ENCODE measurements at places on chromosomes 1 and 21. TPM values are rescaled to one million over a fixed set of nuclear protein-coding genes. Genes with fewer than 3 reads are reported as not detected.

Gene GNG12
- 66.8 TPM for total RNA-seq

Gene MAP1LC3C
- total RNA-seq = not detected

Gene FCMR
- total RNA-seq = 6.3 TPM

Gene LPAR3
- 0.20 TPM for total RNA-seq

Gene TFAP2E
- total RNA-seq = 0.57 TPM

Gene IFNAR1
- 16.6 TPM for total RNA-seq

Gene OR10J1
- total RNA-seq = not detected

Gene SLC9C2
- not detected for total RNA-seq

Gene C1orf198
- total RNA-seq = 18.6 TPM

Gene MTMR11
- 6.1 TPM for total RNA-seq

Gene LY9
- 0.15 TPM for total RNA-seq

Gene C1orf74
- total RNA-seq = 1.1 TPM

Gene CLDN19
- total RNA-seq = not detected

Gene PADI3
- 0.84 TPM for total RNA-seq

Gene S100PBP
- 16.5 TPM for total RNA-seq

Gene SLC25A44
- 25.3 TPM for total RNA-seq

Gene SMIM11
- total RNA-seq = 18.0 TPM

Gene STK40
- total RNA-seq = 10.0 TPM

Gene OR2T11
- total RNA-seq = not detected

Gene AQP10
- not detected for total RNA-seq

Gene CADM3
- 0.14 TPM for total RNA-seq

Gene SLAMF8
- 0.16 TPM for total RNA-seq

Gene PEAR1
- 7.0 TPM for total RNA-seq

Gene TLCD4
- 7.5 TPM for total RNA-seq

Gene PTAFR
- total RNA-seq = 0.11 TPM

Gene THEM5
- 0.06 TPM for total RNA-seq

Gene ZSWIM5
- total RNA-seq = 0.69 TPM

Gene CLIC6
- total RNA-seq = 0.08 TPM

Gene LCE1B
- total RNA-seq = not detected

Gene IGFN1
- total RNA-seq = 0.41 TPM

Gene GJA5
- total RNA-seq = not detected

Gene BCAR3
- total RNA-seq = 87.8 TPM

Gene ANGPTL1
- total RNA-seq = not detected

Gene DNALI1
- not detected for total RNA-seq

Gene IL20
- 0.10 TPM for total RNA-seq
